ENCODE measurements at places on chromosomes 5 and 9. TPM values are rescaled to one million over a fixed set of nuclear protein-coding genes. Genes with fewer than 3 reads are reported as not detected.

- DNase-seq, result peak; percentile 95
Observed at GRCh38 chr5:103526164-103526915, 36.2 kb downstream of the NUDT12 start.

DNA sequence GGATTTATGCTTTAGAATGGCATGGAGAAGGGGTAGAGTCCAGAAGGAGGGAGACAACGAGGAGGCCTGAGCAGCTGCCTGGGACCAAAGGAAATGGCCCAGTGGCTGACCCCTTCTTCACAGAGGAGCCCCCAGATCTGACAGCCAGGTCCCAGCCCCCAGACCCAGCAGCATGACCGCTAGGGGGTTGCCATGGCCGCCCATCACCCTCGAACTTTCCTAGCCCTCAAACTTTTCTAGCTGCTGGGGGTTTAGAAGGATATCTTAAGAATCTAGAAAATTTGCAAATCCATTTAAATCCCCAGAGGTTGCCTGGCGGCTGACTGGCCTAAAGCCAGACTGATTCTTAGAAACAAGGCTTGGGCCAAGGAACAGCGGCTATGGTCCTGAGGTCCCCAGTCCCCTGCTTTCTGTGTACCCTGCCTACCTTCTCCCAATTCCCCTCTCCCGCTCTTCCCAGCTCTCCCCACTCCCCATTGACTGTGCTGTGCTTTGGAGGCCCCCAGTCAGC is 972 bp downstream of the PDGFRB start:
- no peak for DNase-seq

- DNase-seq, result no peak
Observed at GRCh38 chr9:38284588-38285051, 107.9 kb upstream of the ALDH1B1 start.

The OBP2A gene
- not detected for total RNA-seq

DNA sequence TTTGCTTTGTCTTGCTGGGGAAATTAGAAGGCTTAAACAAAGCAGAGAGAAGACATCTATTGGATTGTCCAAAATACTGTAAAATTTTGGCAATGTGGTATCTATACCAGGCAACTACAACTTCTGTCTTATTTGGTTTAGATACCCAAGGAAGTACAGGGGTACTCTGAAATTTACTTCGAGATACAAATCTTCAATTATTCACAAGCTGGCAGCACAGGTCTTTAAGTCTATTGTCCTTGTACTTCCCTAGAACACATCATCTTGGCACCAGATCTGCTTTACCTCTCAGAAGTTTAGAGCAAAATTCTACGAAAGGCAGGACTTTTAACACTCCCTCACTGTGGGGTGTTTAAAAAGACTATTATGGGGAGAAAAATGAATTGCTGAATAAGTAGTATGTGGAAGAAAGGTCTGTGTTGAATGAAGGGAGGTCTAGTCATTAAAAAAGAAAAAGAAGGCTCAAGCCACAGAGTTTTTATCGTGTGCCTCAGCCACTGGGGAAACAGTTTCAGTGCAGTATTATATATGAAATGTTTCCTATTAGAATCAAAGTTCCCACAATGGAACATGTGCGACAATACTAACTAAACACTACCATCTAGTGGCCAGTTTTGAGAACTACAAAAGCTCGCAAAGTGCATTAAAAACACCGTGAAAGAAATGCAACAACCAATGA is 93.7 kb downstream of the PDE4D start:
- peak; percentile 68 for DNase-seq

GRCh38 chr9:120783602-120784047 is 9.6 kb downstream of the FBXW2 start:
- peak; percentile 62 for DNase-seq

The TMC1 gene
- total RNA-seq, result 0.36 TPM

- DNase-seq, result no peak
Observed at GRCh38 chr5:173644673-173645436, 28.4 kb upstream of the BOD1 start.

The CDKN2B-AS1 gene
- 6.4 TPM for total RNA-seq

The MINAR2 gene
- total RNA-seq, result not detected

- no peak for DNase-seq
Observed at GRCh38 chr9:133488686-133489252, 9.9 kb upstream of the SLC2A6 start.

- DNase-seq, result no peak
Observed at GRCh38 chr5:171615705-171616640, 169.6 kb upstream of the SMIM23 start.

DNA sequence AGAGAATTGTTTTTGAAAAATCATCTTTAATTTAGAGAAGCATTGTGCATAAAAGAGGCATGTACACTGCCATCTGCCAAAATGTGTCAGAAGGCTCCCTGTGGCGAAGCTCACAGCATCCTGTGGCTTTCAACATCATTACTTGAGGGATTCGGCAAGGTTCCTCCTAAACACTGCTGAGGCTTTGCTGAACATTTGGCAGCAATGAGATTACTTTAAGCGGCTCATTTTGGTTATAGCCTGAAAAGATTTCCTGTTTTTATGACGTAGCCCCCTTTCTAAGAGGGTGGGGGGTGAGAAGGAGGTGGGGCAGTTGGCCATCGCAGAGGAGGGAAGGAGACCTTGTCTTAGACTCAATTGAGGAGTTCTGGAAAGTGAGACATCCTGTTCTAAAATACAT is 469.4 kb downstream of the RASEF start:
- DNase-seq, result no peak

GRCh38 chr5:149936044-149936699 is 8.4 kb downstream of the PDE6A start:
- no peak for DNase-seq

DNA sequence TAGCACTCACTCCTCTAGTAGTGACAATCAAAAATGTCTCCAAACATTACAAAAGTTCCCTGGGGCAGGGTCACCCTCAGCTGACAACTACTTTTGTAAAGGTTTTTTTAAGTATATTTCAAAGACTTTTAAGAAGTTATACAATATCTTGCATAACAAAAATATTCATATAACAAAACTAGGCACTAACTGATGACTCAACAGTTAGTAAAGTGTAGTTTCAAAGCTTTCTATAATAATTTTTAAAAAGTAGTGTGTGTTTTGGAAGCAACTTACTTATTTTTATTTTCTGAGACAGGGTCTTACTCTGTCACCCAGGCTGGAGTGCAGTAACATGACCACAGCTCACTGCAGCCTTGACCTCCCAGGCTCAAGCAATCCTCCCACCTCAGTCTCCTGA is 84.9 kb downstream of the BAAT start:
- DNase-seq, result no peak

The PROP1 gene
- not detected for total RNA-seq

GRCh38 chr5:66143473-66144073 is 527 bp upstream of the SREK1 start:
- DNase-seq, result no peak

DNA sequence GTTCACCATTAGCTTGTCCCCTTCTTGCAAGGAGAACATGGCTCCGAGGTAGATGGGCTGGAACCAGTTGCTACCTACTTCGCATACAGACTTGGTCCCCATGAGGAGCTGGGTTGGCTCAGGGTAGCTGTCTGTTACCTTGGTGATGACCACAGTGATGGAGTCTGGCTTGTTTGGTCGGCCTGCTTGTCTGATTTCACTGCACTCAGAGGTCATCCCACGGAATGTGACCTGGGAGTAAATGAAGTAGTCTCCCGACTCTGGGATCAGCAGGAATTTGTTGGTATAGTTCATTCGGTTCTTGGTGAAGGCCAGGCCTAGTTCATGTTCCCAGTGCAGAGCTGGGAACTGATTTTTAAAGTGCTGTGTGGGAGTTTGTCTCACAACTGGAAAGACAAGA is 15.3 kb downstream of the TNFSF15 start:
- DNase-seq, result no peak

DNA sequence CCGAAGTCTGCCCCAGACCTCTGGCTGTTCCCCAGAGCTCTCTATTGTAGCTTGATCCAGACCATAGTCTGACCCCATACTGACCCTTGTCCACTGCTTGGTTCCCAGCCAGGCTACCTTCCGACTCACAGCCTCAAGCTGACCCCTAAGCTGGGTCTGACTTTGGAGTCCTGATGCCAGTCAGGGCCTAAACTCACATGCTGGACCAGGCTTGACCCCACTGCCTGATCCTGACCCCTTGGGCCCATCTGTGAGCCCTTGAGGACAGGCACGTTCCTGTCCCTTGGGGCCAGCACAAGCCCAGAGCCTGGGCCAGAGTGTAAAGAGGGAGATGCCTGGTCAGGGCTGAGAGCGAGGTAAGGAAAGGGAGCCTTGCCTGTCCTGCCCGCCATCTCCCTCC is 32.7 kb upstream of the ENHO start:
- DNase-seq, result no peak

DNA sequence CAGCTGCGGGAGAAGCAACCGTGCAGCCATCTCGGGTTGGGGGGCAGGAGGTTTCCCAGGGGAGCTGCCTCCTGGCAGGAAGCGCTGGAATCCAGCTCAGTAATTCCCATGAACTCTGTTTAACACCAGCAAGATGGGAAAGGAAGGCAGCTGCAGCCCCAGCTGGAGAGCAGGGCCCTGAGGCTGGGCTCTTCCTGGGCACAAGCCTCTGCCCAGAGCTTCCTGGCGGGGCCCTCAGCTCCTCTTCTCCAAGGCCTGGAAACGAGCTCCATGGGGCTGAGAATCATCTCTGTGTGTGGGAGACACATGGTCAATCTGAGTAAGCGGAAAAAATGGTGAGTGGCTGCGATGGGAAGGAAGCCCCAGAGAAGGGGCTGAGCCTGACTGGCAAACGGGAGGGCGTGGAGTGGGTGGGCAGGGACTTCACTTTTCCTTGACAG is 6.3 kb downstream of the MRPL36 start:
- peak; percentile 43 for DNase-seq

The IL3 gene
- not detected for total RNA-seq

DNA sequence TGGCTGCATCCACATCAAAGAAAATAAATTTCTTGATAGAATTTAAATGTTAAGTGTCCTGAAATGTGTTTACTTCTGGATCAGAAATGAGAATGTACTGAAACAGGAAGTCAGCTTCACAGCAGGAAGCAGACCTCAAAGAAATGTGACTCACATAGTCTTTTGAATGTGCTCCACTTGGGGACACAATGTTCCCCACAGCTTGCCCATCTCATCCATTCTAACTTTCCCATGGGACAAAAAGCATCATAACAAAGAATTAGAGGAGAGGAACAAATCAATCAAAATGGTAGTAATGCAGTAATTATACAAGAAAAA is 85.7 kb downstream of the GRAMD2B start:
- DNase-seq, result no peak

DNA sequence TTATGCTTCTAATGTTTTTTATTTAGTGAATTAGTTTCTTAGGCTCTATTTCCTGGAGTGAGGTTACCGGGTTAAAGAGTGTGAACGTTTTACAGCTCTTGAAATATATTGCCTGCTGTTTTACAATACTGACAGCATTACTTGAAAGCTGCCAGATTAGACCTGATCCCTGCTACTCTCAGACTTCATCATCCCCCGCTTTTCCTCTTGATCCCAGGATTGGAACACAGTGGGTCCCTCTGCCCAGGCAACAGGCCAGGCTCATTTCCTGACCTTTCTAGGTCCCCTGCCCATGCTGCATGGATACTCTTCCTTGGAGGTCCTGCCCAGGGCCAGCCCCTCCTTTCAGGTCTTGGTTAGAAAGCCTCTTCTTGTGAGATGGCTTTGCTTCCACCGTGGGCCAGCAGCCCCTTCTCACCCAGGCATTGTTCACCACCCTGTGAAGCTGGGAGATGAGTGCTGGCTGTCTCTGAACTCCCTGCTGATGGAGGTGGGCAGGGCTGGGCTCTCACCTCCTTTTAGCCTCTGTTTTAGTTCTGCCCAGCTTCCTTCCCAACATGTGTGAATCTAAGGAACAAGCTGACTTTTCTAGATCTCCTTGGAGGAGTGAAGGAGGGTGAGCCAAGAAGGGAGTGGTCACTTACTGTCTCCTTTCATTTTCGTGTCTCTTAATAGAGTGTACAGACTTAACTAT is 15.5 kb upstream of the FAM120AOS start:
- peak; percentile 69 for DNase-seq

DNA sequence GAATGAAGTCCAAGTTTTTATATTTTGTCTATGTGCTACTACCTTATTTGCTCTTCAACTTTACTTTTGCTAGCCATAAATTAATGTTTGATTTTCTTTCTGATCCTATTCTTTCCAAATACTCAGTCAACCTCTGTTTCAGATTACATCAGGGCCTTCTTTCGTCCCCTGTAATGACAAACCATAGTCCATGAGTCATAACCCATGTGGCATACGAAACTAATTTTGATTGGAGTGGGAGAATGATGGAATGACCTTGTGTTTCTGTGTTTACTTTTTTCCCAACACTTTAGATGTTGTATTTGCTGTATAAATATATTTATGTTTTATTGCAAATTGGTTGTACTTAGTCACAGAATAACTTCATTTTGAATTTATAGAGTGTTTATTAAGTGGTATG is 1043.1 kb downstream of the DTWD2 start:
- DNase-seq, result no peak

DNA sequence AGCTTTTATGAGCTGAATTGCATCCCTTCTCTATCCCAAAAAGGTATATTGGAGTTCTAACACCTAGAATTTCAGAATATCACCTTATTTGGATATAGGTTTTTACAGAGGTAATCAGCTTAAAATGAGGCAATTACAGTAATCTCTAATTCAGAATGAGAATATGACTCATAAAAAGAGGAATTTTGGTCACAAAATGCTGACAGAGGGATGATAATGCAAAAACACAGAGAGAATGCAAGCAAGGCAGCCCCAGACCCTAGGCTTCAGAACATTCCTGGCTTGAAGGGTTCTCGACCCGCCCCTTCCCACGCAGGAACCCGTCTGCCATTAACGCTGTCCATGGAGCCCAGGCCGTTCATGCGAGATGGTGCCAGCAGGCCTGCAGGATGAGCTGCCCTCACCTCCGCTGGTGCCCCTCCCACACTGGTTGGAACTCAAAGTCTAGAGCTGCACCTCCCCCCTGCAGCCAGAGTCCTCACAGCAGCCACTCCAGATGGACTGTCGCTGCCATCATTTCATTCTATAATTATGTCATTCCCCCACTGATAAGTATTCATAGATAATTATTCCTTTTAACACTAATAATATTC is 1173.4 kb upstream of the ACO1 start:
- peak; percentile 6 for DNase-seq

- no peak for DNase-seq
Observed at GRCh38 chr5:73328640-73329039, 119.9 kb downstream of the FOXD1 start.

The RAB3C gene
- not detected for total RNA-seq

DNA sequence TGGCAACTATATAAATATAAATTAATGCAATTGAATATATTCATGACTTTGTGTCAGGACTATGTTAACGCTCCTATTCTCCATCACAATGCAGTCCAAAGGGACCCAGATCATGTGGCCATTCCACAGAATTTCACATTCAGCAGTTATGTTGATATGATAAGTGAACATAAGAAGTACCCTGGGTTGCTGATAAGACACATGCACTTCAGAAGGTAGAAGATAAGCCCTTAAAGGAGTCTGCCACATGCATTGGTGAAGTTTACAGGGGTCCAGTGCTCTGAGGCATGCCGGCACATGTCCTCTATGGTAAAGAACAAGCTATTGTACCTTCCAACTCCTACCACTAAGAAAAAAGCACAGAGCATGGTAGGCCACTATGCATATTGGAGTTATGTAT is 76.4 kb downstream of the PHAX start:
- DNase-seq, result no peak
